Frontal cortex (tissue), 4 donors: ENCODE measurements at places on chromosomes 11 and 22. TPM values are rescaled to one million over a fixed set of nuclear protein-coding genes. Genes with fewer than 3 reads are reported as not detected.

DNA sequence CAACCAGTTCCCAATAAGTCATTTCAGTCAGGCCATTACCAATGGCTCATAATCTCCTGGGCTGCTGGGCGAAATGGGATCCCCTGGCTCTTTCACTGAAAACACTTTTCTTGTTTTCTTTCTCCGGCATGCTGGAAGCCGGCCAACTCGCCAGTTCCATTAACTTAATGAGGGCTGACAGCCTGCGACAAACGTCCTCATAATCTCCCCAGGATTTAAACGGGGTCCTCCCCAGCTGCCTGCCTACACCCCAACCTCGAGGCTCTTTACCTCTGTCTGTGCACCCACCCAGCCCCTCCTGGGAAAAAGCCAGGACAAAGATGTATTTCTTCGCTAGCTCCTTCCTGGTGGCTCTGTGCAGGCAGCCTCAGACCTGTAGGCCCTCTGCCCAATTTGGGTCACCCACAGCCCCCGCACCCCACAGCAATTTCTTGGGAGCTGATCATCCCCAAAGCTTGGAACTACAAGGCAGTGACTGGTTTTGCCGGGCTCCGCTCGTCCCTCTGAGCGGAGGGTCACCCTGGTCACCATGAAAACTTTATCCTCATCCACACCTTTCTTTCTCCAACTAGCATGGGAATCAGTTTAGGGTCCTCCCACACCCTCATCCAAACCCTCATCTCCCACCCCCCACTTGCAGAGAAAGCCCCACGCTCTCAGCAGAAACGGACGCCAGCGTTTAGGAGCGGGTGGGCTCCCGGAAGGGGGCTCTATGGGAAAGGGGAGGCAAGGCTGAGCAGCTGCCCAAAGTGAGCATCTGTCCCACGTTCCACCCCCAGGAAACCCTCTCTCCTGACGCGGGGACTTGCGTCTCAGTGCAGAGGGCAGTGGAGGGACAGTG is 51.1 kb upstream of the KCNQ1OT1 start:
- DNase-seq, result no peak

DNA sequence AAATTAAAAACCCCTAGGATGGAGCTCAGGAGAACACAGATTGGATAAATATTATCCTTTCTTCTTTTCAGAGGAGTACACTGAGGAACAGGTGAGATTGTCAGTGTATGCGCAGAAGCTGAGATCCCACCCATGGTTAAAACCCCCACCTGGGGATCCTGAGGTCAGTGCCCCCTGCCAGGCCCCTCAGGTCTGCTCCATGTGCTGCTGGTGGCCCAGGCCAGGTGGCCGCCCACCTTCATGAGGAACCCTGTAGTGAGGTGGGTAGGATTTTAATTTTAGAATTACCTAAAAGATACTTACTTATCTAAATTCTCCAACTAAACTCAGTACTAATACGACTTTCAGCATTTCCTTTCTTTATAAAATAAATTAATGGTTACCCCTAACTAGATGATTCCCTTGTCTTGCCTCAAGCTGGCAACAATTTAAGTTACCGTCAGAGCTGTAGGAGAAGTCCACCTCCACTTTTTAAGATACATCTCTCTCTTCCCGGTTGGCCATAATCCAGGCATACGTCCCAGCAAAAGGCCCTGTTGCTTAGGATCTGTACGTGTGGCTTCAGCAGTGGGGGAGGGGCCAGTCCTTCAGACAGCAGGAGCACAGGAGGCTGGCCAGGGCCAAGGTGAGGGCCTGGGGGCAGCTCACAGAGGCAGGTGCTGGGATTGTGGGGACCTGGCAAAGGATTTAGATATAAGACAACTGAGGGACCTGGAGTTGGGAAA is 61.5 kb upstream of the PITPNB start:
- no peak for DNase-seq

The P2RX6 gene
- 0.41 TPM for total RNA-seq

DNA sequence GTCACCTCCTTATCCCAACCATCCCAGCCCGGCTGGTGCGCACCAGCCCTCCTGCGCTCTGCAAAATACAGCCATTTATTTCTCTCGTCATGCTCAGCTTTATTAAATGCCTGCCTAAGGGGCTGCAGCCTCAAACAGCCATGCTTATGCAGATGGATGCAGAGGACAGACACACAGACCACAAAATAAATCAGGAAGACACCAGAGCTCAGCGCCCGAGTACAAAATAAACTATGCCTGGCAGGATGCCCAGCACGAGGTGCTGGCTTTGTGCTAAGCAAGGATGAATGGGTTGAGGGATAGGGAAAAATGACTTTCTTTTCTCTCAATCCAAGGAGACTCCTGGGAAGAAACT is 70.5 kb downstream of the RPUSD4 start:
- peak; percentile 47 for DNase-seq

DNA sequence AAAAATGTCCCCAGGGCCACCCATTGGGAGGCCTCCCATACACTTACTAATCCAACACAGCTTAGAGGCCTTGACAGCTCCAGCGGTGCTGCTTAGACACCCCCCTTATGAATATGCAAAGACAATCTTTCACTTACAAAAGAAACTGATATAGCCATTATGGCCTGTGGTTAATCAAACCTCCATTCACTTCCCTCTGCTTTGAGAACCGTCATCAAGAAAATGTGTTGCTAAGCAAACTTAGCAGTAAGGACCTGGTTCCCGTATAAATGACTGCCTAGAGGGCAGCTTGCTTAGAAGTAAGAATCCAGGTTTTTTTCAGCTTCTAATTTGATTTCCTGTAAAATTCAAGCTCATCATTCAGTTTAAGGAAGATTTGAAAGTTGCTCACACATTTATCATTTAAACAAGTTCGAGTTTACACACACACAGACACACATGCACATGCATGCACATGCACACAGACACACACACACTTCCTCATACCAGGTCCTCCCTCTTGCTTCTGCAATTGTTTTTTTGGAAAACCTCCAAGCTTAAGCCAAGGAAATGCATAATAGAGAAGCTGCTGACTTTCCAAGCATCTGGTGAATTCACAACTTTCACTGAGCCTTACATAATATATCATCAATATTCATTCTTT is 137.7 kb upstream of the BLID start:
- no peak for DNase-seq
